ENCODE measurements at places on chromosomes 7 and 10.

DNA sequence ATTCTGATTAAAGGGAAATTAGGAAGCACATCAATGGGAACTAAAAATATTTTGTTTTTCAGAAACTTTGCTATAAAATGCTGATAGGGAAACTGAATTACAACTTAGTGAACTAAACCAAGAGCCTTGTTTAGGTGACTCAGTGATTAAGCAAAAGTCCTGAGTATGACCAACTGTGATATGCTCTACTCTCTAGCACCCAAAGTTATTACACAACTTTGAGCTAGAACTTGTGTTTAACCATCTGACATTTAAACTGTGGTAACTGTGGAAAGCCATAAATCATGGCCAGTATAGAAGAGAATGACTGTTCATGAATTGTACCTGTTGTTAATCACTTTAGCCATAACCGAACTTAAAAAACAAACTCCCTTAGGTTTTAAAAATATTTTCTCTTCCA lies 127.4 kb downstream of the ZNF365 start:
- DNase-seq: no peak

DNA sequence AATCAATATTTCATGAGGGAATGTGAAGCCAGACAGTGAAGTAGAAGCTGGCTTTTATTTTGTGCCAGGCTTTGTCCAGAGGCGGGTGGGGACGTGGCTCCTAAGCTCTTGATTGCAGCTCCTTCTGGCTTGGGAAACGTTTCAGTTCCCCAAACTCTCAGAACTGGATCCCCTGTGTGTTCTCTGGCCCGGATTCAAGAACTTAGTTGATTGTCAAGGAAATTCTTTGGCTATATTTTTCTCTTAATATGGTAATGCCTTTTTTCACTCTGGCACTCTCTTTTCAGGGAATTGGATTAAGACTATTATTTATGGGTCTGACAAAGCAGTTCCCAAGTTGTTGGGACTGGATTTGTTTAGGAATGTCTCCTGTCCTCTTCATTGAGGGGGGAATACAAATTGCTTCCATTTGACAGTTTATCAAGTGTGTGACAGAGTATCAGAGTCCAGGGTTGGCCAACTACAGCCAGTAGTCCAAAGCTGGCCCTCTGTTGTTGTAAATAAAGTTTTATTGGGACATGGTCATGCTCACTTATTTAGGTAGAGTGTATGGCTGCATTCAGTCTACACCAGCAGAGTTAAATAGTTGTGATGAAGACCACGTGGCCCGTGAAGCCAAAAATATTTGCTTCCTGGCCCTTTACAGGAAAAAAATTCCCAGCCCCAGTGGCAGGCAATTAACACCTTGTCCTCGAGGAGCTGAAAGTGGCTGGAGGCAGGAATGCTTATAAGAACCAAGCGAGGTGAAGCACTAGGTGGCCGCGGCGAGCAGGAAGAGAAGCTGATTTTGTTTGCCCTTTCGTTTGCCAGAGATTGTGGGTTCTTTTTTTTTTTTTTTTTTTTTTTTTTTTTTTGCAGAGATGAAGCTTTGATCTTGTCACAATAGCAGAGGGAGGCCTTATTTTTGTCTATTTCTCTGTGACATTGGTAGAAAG lies 34.3 kb downstream of the HTRA1 start:
- DNase-seq: no peak

DNA sequence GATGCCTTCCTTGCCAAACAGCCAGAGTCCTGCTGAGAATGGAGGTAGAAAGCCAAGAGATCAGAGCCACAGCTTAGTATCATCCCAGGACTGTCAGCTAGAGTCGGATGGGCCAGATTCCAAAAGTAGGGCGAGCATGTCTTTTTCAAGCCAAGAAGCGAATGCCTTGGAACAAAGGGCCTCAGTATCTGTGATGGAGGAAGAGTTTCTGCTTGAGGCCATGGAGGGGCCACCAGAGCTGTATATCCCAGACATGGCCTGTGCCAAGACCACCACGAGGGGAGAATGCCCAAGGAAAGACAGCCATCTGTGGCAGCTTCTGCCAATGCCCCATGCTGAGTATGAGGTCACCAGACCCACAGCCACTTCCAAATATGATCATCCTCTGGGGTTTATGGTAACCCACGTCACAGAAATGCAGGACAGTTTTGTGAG lies 44.3 kb upstream of the PPP1R17 start:
- DNase-seq: peak; percentile 82

DNA sequence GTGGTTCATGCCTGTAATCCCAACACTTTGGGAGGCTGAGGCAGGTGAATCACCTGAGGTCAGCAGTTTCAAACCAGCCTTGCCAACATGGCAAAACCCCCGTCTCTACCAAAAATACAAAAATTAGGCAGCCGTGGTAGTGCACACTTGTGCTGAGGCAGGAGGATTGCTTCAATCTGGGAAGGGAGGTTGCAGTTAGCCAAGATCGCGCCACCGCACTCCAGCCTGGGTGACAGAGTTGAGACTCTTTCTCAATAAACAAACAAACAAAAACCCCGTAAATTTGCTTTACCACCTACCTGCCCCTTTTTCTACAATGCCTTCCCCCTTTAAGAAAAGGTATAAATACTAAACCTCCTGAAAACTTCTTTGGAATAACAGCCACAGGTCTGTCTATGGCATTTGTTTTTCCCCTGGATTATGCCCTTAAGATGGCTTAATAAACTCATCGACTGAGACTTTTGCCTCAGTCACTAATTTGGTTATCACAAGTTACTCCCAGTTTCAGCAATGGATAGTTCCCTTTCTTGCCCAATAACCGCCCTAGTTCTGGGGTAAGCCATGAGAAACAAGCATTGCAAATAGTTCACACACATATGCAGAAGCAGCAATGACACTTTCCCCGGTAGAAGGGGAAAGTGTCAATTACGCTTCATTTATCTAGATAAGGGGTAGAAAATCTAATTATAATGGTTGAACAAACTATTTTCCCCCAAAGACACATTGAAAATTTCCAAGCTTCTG lies 52.8 kb upstream of the SVIL start:
- no peak for DNase-seq

- peak; percentile 19 for DNase-seq
Observed at GRCh38 chr7:98569691-98570337, 47.3 kb upstream of the NPTX2 start.

- no peak for DNase-seq
Observed at GRCh38 chr10:90872648-90873020, 860 bp downstream of the RPP30 start.

DNA sequence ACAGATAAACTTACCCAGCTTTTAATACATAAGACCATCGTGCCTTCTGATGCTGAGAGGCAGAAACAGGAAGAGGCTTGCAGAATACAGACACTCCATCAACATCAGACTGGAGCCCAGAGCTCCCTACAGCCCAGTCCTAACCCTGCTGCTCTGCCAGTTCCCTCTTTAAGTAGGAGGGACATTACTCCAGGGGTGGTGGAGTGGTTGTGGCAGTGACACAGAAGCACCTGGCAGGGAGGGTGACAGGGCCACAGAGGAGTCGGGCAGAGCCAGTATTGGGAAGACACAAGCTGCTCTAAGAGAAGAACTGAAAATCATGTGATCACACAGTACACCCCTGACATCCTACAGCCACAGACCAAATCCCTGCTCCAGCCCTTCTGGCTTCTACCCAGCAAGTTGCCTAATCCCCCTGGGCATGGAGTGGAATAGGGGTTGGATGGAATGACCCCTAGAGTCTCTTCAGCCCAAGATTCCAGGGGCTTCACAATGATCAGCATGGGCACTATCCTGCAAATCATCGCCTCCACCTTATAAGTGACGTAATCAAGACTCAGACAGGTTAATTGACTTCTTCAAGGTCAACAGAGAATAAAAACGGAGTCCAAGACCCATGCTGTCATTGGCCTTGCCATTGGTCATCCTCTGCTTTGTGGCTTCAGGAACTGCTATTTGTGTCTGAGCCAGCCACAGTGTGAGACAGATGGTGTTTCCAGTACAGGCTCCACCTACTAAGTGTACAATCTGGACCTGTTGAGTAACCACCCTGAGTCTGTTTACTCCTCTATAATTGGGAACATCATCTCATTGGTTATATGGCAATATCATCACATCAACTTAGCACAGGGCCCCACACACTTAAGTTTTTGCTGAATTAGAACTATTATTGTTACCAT lies 61.1 kb upstream of the ZMIZ1 start:
- DNase-seq: peak; percentile 92

- DNase-seq: no peak
Observed at GRCh38 chr10:63972949-63973827, 452.0 kb downstream of the REEP3 start.

DNA sequence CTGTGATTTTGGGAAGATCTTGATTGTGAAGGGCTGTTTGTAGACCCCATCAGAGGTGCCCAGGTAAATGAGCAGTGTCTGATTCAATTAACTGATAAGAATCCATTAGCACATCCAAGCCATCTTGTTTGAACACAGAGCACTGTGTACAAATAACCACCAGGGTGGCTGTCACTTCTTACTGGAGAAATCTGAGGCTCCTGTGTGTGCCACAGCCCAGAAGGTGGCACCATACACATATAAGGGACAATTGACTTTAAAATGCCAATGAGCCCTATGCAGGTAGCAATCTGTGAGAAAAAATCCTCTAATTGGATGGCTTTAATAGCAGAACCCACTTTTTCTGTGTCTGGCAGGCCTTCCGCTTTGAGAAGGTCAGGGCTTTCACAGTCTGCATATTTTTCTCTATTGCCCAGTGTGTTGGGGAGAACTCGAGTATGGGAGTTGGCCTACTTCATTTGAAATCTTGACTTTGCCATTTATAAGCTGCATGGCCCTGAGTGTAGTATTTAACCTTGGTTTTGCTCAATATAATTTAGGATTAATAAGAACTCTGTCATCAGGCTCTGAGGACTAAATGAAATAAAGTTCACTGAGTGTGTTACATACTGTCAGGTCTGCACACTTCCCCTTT lies 517.4 kb downstream of the CCSER2 start:
- no peak for DNase-seq
